Stimulated activated CD4-positive, alpha-beta T cell treated with anti-CD3 and anti-CD28 coated beads, Interleukin-4, amount 100 ng/mL, for 24 hours (primary cell): ENCODE measurements at places on chromosomes 16 and 17.
A peak's percentile ranks its signal among the peaks of the same experiment; 100 is the strongest.

DNA sequence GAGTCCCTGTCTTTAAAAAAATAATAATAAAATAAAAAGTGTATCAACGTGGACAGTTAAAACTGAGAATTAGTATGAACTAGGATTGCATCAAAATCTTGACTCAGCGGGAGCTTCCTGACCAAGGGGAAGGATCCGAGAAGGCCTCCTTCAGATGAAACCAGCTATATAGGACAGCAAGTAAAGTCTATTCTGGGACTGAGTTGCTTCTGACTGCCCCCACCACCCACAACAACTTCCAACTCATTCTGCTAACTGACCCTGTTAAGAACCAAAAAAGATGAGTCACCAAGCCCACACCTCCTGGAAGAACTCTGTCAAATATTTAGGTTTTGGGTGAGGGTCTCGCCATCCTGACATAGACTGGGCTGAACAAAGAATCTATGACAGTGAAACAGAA is 24.9 kb downstream of the MPP3 start:
- no peak for DNase-seq

GRCh38 chr17:51630101-51630671 is 369.8 kb downstream of the UTP18 start:
- no peak for DNase-seq

- no peak for DNase-seq
Measured at GRCh38 chr16:70551788-70552187, 28.2 kb downstream of the SF3B3 start.

DNA sequence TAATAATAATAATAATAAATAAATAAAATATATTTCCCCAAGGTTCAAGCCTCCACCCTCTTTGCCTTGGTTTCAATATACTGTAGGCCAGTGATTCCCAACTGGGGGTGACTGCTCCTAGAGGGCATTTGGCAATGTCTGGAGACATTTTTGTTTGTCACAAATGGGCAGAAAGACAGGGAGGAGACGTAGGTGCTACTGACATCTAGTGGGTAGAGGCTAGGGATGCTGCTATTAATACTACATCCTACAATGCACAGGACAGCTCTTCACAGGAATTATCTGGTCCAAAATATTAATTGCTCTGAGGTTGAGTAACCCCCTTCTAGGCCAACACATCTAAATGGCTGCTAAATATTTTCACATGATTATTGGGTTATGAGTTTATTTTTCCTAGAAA is 12.8 kb upstream of the PRR14 start:
- no peak for DNase-seq

DNA sequence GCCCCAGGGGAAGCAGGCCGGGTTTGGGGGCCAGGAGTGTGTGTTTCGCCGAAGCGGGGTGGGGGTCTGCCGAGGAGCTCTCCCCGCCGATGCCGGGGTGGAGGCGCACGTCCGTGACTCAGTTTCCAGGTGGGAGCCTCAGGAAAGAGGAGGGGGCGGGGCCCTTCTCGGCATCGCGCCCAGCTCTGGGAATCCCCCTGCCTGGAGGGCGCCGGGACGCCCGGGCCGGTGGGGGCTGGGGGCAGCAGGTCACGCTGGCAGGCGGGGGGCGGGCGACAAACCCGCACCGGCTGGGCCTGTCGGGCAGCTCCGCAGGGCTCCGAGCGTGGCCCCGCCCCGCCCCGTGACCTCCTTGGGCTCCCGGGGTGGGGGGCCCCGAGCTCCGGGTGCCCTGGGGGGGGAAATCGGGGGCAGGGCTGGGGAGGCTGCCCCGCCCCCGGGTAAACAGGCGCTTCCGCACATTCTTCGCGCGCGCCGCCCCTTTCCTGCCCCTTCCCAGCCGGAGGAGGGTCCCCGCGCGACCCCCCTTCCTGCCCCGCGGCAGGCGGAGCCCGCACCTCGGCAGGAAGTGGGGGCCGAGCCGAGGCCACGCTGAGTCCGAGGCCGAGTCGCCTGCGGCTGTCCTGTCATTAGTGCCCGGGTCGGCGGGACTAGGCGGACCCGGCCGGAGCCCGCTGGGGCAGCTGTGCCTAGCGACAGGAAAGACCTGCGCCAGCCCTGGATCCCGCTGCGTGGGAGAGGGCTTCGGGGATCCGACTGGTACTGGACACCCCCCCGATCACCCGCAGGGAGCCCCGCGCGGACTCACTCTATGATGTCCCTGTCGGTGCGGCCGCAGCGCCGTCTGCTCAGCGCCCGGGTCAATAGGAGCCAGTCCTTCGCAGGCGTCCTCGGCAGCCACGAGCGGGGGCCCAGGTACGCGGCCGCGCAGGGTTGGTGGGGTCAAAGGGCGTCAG is 9.3 kb downstream of the RIPOR1 start:
- peak; percentile 54 for DNase-seq

- DNase-seq = no peak
Measured at GRCh38 chr17:79796444-79796762, 474 bp downstream of the CBX8 start.

DNA sequence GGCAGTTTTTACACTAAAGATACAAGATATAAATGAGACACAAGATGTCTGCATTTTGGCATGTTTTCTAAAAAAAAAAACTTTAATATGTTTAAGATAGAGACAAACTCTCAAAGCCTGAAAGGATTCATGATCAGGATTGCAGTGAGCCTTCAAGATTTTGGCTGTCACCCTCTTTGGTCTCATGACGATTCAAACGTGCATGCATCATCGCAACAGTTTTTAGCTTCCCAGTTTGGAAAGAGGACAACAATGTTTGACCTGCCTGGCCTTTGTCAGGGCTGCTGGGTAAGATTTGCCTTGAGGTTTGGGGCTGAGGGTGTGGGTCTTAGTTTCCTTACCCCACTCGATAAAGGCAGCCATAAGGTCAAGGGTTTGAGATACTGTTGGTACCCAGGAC is 134.1 kb downstream of the RGS9 start:
- no peak for DNase-seq

- peak; percentile 53 for DNase-seq
Measured at GRCh38 chr17:34171245-34171818, 83.8 kb upstream of the CCL2 start.

DNA sequence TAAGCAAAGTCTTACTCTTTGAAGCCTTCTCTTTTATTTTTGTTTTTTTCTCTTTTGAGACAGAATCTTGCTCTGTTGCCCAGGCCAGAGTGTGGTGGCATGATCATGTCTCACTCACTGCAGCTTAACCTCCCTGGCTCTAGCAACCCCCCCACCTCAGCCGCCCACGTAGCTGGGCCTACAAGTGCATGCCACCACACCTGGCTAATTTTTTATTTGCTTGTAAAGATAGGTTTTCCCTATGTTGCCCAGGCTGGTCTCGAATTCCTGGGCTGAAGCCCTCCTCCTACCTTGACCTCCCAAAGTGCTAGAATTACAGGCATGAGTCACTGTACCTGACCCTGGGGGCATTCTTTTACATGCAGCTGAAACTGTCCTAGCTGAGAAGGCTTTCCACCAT is 154.7 kb downstream of the PRKCB start:
- no peak for DNase-seq

GRCh38 chr17:15273141-15273793 is 8.1 kb upstream of the PMP22 start:
- DNase-seq = no peak

- DNase-seq = no peak
Measured at GRCh38 chr17:77509599-77509998, 368.8 kb downstream of the SEC14L1 start.

- peak; percentile 20 for DNase-seq
Measured at GRCh38 chr17:63550817-63551639, 751 bp downstream of the DCAF7 start.

DNA sequence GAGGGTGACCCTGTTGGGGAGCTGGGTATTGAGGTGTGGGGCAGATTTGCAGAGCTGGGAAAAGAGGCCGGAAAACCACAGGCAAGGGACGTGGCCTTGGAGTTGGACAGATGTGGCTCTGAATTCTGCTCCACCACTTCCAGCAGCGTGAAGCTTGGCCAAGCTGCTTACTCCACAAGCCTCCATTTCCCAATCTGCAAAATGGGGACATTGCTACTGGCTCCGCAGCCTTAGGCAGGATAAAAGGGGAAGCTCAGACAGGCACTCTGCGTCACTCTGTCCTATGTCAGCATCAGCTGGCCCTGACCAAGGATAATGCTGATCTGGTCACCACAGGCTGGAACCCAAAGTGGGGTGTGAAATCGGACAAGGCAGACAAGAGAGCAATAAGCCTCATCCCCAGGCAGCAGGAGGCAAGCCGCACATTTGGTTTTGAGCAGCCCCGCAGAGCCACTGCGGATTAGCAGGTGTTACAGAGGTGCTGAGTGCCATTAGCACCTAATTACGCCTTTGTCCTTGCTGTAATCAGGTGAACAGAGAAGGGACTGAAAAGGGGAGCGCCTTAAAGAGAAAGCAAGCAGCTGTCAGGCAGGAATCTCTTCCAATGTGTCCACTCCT is 54.8 kb downstream of the SDK2 start:
- no peak for DNase-seq

DNA sequence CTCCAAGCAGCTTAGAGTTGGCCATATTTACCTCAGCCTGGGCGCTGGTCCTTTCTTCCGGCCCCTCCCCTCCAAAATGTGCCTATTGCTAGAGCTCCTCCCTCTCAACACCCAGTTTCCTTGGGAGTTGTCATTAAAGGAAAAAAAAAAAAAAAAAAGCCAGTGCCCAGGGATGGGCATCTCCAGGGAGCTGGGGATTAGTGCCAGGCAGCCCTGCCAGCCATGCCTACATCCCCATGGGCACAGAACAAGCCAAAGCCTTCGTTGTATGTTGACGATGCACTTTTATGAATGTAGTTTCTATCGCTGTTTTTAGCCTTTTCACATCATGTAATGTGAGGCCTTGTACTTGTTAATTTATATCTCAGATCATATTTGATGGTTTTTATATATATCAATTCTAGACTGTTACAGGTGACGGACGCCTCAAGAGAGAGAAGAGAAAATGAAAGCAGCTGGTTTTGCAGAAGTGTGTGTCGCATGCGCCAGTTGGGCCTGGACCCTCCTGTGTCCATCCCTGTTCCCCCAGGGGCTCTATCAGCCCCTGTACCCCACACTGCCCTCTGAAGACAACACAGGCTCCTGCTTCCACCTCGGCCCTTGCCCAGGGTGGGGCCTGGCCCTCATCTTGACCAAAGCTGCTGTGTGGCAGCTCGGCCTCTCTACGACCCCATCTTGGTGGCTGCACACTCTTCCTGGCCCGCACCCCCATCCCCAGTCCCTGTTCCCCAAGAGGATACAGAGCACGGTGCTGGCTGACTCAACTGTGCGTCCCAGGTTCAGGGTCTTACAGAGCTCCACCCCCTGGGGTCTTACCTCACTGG is 4.8 kb downstream of the LIMD2 start:
- no peak for DNase-seq

- no peak for DNase-seq
Measured at GRCh38 chr16:67451061-67451703, 20.3 kb downstream of the HSD11B2 start.

- DNase-seq = no peak
Measured at GRCh38 chr16:9567666-9568065, 476.2 kb downstream of the HAPSTR1 start.

- DNase-seq = no peak
Measured at GRCh38 chr17:47996201-47996600, 25.3 kb downstream of the CDK5RAP3 start.

DNA sequence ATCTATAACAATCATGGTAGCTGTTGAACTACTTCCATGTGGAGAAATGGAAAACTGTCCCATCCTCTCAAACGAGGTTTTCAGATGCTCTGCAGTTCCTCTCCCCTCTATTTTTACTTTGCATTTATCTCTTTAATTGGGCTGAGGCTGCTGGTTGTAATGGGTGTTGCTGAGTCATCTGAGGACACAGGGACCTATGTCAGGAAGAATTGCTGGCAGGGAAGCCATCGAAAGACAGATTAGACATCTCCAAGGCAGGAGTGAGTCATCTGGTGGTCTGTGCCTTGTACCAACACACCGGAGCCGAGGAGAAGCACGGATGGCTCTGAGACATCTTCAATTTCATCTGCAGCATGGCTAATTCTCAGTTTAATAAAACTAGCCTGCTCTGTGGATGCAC is 394.5 kb downstream of the GRIN2A start:
- DNase-seq = no peak

GRCh38 chr16:8869212-8869987 is 594 bp upstream of the CARHSP1 start:
- no peak for DNase-seq
